ENCODE measurements at places on chromosomes 11 and 22. TPM values are rescaled to one million over a fixed set of nuclear protein-coding genes. Genes with fewer than 3 reads are reported as not detected.

The NRGN gene
- total RNA-seq = 614 TPM

The RBMXL2 gene
- total RNA-seq = not detected

The APOL3 gene
- total RNA-seq = 265 TPM

The TUBGCP6 gene
- 122 TPM for total RNA-seq

The C11orf97 gene
- total RNA-seq = not detected

The IFITM1 gene
- 344 TPM for total RNA-seq

Data from T-helper 17 cell (primary cell).